ENCODE measurements at places on chromosomes 6 and 20.

- peak; percentile 84 for DNase-seq
These were observed 109.3 kb downstream of the WDR27 start for GRCh38 chr6:169592558-169592957.

DNA sequence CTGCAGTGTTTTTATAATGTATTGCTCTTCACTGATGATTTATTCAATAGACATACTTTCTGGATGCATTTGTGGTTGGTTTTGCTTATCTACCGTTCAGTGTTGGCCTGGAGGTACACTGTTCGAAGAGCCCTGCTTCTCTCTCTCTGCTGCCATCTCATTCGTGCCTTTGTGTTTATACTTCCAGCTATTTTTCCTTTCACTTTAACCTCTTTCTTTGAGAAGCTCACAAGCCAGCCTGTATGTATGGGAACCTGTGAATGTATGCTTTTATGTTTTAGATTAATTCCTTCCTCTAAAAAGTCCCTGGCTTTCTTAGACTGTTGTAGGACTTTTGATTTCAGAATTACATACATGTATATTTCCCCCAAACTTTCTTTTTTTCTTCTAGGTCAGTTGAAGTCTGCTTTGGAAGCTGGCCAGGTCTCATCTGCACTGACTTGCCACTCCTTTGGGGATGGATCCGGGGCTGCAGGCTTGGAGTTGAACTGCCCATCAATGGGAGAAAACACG is 83.0 kb downstream of the SCAND1 start:
- DNase-seq: peak; percentile 64

DNA sequence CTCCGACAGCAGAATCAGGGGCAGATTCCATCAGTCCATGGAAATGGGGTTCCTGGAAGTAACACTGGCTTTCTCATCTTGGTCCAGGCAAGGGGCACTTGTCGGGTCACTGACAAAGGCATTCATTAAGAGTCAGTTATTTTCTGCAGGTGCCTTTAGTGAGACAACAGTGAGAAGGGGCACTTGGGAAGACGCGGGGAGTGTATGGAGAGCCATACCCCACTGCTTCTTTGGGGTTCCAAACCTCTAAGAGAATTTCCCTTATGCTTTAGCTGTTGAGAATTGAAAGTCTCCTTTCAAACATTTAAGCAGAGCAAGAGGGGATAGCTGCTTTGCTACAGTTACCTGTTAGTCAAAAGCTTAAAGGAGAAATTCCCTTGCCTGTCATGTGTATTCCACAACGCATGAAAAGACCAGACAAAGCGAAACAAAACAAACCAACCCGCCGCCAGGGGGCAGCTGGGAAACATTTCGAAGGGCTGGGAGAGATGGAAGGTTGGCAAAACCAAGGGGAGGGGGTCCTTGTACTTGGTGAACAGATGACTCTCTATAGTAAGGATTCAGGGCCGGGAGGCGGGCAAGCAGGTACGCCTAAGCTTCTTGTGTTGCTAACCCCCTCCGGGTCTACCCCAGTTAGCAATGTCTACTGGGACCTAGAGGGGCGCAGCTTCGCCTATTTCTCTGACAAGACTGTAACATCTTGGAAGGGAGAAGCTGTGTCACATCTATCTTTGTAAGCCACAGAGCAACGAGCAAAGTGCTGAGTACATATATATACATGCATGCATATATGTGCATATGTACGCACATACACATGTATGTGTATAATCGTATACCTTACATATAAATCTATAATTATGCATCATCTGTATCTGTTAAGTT is 474.9 kb upstream of the AGPAT4 start:
- DNase-seq: no peak

GRCh38 chr6:90820436-90820835 is 233.6 kb upstream of the MAP3K7 start:
- no peak for DNase-seq

GRCh38 chr6:156686301-156686994 is 90.7 kb upstream of the ARID1B start:
- peak; percentile 60 for DNase-seq

DNA sequence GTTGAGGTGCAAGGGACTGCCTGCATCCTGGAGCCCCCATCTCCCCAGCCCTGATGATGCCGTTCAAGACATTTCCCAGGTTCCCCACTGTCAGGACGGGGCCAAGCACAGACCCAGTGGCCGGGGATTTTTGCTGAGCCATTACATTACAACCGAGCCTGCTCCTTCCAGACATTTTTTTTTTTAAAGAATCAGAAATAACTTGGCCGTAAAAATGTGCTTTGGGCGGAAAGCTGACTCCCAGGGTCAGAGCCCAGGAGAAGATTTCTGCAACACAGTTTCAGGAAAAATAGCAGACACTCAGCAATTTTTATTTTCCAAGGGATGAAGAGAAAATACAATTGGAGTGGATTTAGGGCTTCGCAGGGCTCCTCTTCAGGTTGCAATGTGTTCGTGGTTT is 87.9 kb downstream of the LRFN2 start:
- DNase-seq: no peak

DNA sequence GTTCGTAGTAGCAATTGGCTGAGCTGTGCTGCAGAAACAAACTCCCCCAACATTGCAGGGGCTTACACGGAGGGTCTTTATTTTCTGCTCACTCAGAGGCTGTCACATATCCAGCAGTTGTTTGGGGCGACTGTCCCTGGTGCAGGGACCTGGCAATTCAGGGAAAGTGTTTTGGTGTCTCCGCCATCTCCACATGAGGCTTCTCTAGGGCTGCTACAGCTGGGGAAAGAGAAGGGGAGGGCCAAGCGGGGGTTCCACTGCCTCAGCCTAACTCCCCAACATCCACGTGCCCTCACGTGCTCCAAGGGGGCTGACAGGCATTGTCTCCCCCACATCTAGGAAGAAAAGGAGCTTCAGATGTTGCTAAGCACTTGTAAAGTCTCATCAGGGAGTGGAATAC is 61.3 kb upstream of the NXT1 start:
- no peak for DNase-seq

DNA sequence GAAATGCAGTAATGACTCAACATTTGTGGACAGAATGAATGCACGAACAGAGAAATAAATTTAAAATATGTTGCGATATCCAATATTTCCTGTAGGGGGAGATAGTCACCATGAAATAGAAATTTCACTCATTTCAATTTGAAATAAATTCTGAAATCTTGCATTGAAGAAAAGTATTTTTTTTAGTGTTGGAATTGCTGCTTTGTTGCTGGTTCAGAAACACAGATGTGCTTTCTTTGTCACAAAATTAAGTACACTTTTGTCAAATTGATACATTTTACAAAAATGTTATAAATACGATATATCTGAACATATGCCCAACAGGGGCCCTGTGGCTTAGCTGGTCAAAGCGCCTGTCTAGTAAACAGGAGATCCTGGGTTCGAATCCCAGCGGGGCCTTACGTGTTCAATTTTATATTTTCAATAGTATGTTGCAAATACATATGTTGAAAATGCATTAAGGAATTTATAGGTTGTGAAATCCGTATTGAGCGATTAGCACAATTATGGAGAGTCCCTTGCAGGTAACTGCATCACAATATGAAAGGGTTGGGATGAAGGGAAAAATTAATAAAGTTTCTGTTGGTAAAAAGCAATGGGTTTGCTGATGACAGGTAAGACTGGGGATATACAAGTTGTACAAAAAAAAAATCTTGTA is 85.4 kb upstream of the PRSS16 start:
- DNase-seq: peak; percentile 63

DNA sequence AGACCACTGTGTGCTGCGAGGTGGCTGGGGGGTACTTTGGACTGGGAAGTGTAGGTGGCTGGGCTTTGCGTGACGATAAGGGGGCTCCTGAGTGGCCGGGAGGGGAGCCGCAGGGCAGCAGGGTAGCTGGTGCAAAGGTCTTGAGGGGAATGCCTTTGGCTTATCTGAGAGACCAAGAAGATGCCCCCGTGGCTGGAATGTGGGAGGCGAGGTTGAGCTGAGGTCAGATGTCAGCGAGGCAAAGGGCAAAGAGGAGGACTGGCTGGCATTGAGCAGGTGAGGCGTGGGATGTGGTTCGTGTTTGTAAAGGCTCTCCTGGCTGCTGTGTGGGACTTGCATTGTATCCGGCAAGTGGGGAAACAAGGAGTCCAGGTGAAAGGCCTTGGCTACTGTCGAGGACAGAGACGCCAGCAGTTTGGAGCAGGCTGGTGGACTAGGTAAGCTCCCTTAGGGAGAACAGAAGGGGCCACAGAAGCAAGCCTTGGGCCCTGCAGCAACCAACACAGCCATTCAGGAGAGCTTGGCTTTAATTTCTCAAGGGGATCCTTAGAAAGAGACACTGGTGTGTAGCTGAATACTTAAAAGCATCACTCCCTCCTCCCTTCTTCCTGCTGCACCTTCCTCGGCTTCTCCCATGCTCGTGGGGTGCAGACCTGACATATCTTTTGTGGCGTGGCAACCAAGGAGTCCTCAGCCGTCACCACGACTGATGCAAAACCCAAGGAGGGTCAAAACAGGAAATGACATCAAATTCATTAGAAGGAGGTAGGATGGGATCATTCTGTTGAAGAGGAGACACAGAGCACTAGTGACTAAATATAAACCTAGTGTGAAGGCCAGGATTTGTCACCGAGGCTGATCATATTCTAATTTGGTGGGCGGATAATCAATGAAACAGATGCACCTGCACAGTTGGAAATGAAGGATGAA is 53.5 kb upstream of the ERVFRD-1 start:
- no peak for DNase-seq

DNA sequence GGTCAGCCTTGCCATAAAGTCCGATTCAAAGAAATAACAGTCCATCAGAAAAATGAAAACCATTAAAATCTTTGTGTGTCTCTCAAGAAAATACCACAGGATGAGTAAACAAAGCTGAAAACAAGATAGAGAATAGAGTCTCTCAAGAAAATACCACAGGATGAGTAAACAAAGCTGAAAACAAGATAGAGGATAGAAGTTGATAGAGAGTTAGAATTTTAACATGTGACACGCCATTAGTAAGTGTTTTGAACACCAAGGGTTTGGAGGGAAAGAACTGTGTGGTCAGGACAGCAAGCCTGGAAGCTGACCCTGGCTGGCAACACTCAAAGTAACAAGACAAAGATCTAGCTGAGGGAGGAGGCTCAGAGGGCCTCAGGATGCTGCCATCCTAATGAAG is 43.9 kb upstream of the PRND start:
- DNase-seq: no peak

GRCh38 chr6:169324086-169324485 is 70.4 kb upstream of the THBS2 start:
- DNase-seq: no peak

DNA sequence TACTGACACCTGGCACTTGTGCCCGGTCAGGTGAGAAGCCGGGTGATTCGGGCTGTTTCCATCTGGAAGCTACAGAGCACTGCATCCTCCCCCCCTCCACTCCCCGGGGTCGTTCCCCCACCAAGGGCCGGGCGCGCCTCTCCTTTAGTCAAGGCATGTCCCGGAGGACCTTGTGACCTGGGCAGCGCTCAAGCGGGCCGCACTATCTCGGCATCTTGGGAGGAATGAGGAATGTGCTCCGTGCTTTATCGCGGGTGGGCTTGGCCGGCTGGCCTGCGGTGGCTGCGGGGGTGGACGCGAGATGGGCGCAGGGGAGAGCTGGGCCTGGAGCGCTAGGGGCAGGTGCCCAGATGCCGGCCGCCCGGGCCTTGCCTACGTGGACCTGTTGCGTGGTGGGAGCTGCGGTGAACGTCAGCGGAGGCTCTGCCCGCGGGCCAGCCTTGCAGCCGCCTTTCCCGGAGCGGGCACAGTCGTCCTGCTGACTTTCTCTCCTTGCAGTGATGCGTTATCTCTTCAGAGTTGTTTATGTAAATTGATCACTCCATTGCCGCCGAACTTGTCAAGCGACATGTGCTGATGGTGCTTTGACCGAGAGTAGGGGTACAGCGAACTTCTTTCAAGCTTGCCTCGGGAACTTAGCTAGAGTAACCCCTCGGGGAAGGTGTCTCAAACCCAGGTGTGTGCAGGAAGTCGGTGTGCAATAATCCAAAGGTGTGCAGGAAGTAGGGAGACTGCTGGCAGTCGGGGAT is 1.1 kb downstream of the LRRC1 start:
- DNase-seq: peak; percentile 27

DNA sequence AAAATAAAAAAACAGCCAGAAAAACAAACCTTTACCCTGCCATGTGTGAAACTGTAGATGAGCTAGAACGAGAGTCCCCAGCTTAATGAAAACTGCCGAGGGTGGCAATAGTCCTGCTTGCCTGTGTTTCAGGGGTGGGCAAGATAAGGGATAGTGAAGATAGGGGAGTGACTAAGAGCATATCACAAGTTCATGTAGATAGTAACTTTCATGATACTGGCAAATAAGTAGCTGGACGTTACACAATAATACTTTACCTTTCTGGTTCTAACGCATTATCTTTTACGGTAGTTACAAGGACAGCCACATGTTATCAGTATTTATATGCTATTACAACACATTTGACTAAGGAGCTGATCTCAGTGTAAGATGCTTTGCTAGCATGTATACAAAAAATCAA is 9.3 kb upstream of the FBXO9 start:
- no peak for DNase-seq
